ENCODE measurements at places on chromosomes 5 and 9. TPM values are rescaled to one million over a fixed set of nuclear protein-coding genes. Genes with fewer than 3 reads are reported as not detected.

Gene DMXL1
- total RNA-seq: 38.3 TPM

Gene TLR4
- total RNA-seq: 3.2 TPM

Gene DROSHA
- total RNA-seq: 49.2 TPM

Gene GPSM1
- total RNA-seq: 2.3 TPM

Gene ZNF366
- total RNA-seq: 0.47 TPM

Gene CDH6
- 0.52 TPM for total RNA-seq

Gene SLC6A7
- total RNA-seq: 24.9 TPM

Gene KIF4B
- total RNA-seq: not detected

Gene PRSS3
- 148 TPM for total RNA-seq

Gene SLC31A2
- 14.4 TPM for total RNA-seq

Gene ENHO
- total RNA-seq: 1.2 TPM

Gene SLC4A9
- total RNA-seq: not detected

Gene FAM81B
- total RNA-seq: not detected

Gene NIPAL4
- not detected for total RNA-seq

Gene CCIN
- total RNA-seq: 0.32 TPM

Gene PRDM9
- not detected for total RNA-seq

Gene TLX3
- total RNA-seq: not detected

Gene FOXD4L5
- not detected for total RNA-seq

GRCh38 chr5:116738239-116738614 lies 163.6 kb upstream of the SEMA6A start:
- DNase-seq: peak; percentile 16

DNA sequence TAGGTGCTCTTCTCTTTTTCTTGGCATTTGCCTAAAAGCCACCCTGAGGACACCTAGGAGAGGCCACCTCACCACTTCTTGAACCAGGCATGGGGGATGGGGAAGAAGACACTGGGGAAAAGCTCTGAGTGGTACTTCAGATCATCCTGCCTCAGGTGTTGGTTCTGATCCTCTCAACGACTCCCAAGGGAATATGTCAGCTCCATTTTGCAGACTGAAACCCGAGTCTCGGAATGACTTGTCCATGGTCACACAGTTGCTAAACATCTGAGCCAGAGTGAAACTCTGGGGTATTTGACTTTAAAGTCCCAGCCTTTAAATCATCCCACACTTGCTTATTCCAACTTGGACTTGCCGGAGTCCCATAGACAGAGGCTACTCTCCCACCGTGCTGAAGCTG lies 120.6 kb upstream of the GABRP start:
- no peak for DNase-seq

DNA sequence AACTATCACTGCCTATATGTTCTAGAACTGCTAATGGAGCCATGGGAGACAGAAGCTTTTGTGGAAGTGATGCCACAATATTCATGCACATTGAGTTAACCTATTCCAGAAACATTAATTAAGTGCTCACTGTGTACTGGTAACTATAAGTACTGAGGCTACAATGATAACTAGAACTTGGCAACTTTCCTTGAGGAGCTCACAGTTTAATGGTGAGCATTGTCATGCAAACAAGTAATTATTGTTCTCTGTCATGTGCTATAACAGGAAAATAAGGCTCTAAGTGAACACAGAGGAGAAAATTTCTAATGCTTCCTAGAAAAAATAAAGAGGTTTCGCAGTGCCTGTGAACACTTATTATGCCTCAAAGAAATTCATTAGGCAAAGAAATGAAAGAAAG lies 142.2 kb downstream of the BAAT start:
- no peak for DNase-seq

DNA sequence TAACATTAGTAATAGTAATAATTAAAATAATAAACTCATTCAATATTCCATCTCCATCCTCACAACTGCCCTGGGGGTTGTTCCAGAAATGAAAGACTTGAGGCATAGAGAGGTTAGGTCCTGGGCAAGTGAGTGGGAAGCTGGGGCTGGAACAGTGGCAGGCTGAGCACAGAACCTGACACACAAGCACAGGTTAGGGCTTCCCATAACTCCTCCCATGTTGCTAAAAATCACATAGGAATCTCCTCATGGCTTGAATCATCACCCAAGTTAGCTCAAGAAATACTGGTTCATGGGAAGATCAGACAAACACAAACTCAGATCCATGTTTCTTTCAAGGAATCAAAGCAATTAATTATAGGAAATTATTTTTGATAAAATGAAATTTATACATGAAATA lies 487.7 kb downstream of the SEMA5A start:
- DNase-seq: no peak

- DNase-seq: no peak
Observed at GRCh38 chr9:133956520-133957076, 35.5 kb downstream of the VAV2 start.

- DNase-seq: no peak
Observed at GRCh38 chr9:135582966-135583687, 21.6 kb downstream of the PAEP start.

- no peak for DNase-seq
Observed at GRCh38 chr5:32390819-32391591, 53.5 kb downstream of the ZFR start.

DNA sequence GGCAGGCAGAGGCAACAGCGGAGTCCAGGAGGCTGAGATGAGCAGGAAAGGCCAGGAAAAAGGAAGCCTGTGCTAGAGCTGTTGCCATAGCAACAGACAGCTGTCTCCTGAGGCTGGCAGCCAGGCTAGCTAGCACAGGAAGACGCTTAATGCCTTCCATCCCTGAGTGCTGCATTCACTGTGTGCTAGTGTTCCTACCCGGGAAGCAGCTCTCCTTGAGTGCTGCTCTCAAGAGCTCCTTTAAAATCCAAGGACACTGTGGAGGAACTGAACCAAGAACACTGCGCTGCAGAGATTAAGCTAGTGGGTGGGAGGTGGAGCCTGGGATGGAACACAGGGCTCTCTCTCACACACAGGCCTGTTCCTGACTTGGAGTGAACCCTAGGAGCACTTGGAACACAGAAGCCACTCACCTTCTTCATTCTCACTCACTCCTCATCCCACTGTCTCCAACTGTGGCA lies 53.5 kb upstream of the IL7R start:
- DNase-seq: no peak

GRCh38 chr5:140356853-140357725 lies 2.9 kb upstream of the SLC4A9 start:
- DNase-seq: no peak

DNA sequence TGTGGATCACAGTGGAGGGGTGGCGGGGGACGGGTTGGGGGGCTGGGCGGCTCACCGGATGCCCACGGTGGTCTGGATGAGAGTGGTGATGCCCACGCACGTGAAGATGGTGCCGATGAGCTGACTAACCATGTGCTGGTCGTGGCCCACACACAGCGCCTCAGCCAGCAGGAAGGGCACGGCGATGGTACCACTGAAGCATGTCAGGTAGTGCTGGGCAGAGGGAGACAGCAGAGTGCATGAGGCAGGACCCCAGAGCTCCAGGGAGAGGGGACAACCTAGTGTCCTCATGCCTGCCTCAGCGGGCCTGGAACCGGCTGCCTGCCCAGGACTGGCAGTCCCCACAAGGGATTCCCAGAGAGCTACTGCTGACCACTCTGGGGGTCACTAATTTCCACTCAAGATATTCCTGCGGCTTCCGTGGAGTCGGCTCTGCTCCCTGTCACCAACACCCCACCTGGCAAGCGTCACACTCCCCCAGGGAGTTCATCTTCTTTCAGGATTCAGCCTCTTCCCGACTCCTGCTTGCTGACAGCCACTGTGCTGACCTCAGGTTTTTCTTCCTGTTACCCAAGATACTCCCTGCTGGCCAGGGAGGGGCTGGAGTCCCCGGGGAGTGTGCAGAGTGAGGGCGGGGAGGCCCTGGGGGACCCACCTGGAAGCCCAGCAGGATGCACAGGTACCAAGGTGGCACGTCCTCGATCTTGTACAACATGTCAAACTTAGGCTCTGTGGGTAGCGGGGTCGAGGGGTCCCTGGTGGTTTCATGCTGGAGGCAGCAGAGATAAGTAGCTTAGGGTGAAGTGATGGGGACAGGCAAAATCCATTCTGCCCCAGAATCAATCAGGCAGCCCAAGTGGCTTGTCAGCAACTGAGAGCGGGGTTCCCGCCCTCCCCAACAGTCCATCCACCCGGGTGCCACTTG lies 998 bp downstream of the SLC23A1 start:
- no peak for DNase-seq

DNA sequence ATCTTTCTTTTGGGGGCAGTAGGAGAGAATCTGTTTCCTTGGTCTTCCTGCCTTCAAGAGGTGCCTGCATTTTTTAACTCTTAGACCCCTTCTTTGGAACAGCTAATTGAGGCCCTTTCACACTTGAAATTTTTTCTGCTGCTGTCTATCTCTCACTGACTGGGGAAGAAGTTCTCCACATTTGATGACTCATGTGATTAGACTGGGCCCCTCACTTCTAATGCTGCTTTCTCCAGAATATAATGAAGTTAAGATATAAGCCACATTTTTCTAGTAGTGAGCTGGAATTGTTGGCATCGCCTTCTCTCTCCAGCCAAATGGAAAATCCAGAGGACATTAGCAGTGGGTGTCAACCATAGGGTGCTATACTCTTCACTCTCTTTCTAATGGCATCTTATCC lies 12.4 kb downstream of the ZNF474 start:
- no peak for DNase-seq

DNA sequence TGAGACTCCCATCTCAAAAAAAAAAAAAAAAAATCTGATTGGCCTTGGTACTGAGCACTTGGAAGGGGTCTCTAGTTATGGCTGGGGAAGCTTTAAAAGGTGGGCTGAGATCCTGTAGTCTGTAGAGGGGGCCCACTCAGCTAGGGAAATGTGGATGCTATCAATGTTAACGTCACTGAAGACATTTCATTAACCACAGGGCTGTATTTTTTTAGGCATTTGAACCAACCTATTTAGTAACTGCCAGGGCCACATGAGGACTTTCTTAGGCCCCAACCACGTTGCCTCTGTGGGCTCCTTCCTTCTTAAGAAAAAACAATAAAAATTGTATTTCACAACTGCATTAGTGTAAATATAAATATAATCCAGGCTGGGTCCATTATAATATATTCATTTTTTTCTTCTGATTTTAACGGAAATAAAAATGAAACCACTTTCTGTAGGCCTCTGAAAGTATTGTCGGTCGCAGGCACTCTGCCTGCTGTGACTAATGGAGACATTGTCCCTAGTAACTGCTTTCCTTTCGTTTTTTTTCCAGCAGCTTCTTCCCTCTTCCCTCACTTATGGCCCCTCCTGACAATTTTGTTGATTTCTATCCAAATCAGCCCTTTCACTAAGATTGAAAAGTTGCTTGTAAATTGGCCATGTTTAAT lies 71.6 kb downstream of the GCNT1 start:
- no peak for DNase-seq

GRCh38 chr5:166117072-166118066 lies 2174.1 kb upstream of the WWC1 start:
- DNase-seq: no peak

- DNase-seq: no peak
Observed at GRCh38 chr9:92506184-92506857, 24.0 kb upstream of the ASPN start.

- no peak for DNase-seq
Observed at GRCh38 chr9:108582726-108583125, 273.1 kb downstream of the ACTL7B start.

DNA sequence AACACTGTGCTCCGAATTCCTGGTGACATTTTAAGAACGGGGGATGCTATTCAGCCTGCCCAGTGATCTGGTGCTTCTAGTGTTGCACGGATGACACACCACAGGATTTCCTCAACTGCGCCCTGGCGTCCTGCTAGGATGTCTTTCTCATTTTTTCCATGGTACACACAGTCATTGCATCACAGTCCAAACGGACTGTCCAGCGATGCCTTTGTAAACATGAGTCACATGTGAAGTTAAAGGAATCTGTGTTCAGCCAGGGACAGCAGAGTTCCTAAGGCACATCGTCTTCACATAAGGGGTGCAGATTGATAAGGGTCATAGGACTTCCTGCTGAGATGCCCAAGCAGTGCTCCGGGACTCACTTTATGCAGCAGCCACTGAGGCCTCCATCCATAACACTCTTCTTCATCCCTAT lies 9.3 kb upstream of the PTPN3 start:
- no peak for DNase-seq

DNA sequence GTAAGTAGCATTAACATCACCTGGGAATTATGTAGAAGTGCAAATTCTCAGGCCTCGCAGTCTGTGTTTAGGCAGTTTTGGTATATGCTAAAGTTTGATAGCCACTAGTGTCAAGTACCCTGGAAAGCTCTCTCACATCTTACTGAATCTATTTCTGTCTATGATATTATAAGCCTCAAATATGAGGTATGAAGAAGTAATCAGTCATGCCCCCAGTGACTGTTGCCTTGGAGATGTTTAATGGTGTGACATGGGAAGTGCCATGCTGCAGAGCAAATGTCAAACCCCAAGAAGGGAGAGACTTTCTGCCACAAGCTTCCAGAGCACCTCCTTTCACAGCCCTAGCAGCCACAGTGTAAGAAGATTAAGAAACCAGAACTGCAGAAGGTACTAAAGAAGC lies 9.8 kb upstream of the PDE8B start:
- DNase-seq: no peak

DNA sequence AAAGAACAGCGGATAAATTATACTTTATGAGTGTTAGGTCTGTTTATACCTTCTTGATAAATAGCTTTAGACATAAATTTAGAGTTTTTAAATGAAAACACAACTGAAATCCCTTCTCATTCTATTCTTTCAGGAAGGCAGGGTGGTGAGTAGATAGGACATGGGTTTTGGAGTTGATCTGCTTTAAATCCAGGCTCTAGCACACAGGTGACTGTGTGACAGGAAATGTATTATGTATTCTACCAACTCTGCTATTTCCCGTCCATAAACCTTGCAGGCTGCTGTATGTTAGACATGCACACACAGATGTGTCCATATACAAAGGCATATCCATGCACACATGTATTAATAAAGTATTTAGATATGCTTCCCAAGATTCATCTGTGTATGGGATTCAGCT lies 19.3 kb upstream of the CARTPT start:
- no peak for DNase-seq

- no peak for DNase-seq
Observed at GRCh38 chr9:86801246-86801645, 146.1 kb downstream of the GAS1 start.

GRCh38 chr5:166073901-166074581 lies 2217.4 kb upstream of the WWC1 start:
- no peak for DNase-seq

- DNase-seq: no peak
Observed at GRCh38 chr9:71820403-71820921, 52.1 kb upstream of the CEMIP2 start.

GRCh38 chr9:71608825-71609447 lies 159.4 kb downstream of the CEMIP2 start:
- no peak for DNase-seq

DNA sequence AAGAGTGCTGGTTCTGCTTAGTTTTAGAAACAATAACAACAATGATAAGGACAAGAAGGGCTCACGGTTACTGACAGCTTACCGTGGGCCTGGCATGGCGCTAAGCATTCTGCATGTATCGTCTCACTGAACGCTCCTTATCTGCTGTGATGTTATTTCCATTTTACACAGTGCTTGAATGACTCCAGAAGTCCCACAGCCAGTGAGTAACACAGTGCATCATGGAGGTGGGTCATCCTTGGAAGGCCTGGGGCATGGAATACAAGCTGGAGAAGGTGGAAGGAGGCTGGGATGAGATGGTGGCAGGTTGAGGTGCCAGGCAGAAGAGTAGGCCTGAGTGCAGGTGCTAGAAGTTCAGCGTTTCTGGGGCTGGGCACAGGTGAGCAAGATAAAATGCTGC lies 36.5 kb upstream of the FAT2 start:
- DNase-seq: no peak

- no peak for DNase-seq
Observed at GRCh38 chr5:138664276-138664943, 88.8 kb upstream of the CTNNA1 start.

GRCh38 chr9:116061546-116062205 lies 91.9 kb upstream of the PAPPA start:
- DNase-seq: no peak

GRCh38 chr5:102511666-102512065 lies 12.9 kb upstream of the SLCO6A1 start:
- no peak for DNase-seq

Data from colonic mucosa (tissue), 4 donors.